ENCODE measurements at places on chromosomes 3 and 15. TPM values are rescaled to one million over a fixed set of nuclear protein-coding genes. Genes with fewer than 3 reads are reported as not detected.
A peak's percentile ranks its signal among the peaks of the same experiment; 100 is the strongest.

GRCh38 chr3:142638291-142638690, 42.1 kb downstream of the PLS1 start:
- DNase-seq = no peak
- H3K4me3 ChIP-seq = no peak overlapping the region
- H3K36me3 ChIP-seq = no peaks in the 10 kb centered on the region
- H3K27me3 ChIP-seq = no peaks in the 10 kb centered on the region
- H3K4me1 ChIP-seq = no peaks in the 10 kb centered on the region

DNA sequence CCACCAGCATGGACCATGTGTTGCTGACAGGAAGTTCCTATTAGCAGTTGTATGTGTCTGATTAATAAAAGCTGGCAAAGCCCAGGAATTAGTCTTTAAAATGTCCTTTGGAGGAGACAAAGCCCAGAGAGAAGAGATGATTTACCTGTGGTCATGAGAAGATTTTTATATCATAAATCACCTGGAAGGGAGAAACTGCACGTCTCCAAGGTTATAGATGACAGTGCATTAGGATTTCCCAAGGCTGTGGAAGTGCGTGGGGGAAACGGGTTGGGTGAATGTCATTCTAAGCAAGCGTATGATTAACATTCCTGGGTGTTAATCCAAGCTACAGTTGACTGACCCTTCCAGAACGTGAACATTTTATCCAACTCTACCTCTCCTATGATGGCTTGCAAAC, 76.6 kb downstream of the SLC6A11 start:
- H3K27ac ChIP-seq = no peak overlapping the region
- DNase-seq = no peak
- no peaks in the 10 kb centered on the region for H3K27me3 ChIP-seq
- no peaks in the 10 kb centered on the region for H3K36me3 ChIP-seq
- no peak overlapping the region for H3K4me3 ChIP-seq
- no peaks in the 10 kb centered on the region for H3K4me1 ChIP-seq

ZNF662 gene
- 1.0 TPM for polyA plus RNA-seq

DNASE1L3 gene
- 102 TPM for polyA plus RNA-seq

GRCh38 chr3:130386604-130387263, 41.3 kb downstream of the COL6A5 start:
- no peaks in the 10 kb centered on the region for H3K36me3 ChIP-seq
- H3K4me1 ChIP-seq = no peaks in the 10 kb centered on the region
- H3K27ac ChIP-seq = no peak overlapping the region
- H3K4me3 ChIP-seq = no peak overlapping the region
- DNase-seq = no peak
- no peaks in the 10 kb centered on the region for H3K27me3 ChIP-seq

DNA sequence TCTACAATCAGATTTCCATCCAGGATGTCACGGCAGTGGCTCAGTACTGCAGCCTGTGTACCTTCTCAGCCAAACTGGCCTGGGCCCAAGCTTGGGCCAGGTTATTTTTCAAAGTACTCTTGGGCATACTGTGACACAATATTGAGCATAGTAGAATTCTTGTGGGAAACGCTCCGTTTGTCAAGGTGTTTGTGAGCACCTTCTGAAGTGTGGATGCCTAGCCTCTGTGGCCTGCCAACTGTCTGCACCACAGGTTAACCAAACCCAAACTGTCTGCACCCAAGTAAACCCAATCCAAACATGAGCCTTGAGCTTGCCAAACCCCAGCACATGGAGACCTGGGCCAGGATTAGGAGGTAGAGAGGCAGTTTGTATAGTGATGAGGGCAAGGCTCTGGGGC, 25.4 kb downstream of the CTDSPL start:
- peaks cover 63% of the 10 kb centered on the region for H3K4me1 ChIP-seq
- no peak for DNase-seq

GRCh38 chr15:49045751-49046219, 461 bp downstream of the SECISBP2L start:
- H3K36me3 ChIP-seq = no peaks in the 10 kb centered on the region
- H3K27me3 ChIP-seq = no peaks in the 10 kb centered on the region
- DNase-seq = no peak
- H3K27ac ChIP-seq = peak overlapping the region; percentile 92
- peaks cover 49% of the 10 kb centered on the region for H3K4me1 ChIP-seq

MEX3B gene
- 0.99 TPM for polyA plus RNA-seq

DNA sequence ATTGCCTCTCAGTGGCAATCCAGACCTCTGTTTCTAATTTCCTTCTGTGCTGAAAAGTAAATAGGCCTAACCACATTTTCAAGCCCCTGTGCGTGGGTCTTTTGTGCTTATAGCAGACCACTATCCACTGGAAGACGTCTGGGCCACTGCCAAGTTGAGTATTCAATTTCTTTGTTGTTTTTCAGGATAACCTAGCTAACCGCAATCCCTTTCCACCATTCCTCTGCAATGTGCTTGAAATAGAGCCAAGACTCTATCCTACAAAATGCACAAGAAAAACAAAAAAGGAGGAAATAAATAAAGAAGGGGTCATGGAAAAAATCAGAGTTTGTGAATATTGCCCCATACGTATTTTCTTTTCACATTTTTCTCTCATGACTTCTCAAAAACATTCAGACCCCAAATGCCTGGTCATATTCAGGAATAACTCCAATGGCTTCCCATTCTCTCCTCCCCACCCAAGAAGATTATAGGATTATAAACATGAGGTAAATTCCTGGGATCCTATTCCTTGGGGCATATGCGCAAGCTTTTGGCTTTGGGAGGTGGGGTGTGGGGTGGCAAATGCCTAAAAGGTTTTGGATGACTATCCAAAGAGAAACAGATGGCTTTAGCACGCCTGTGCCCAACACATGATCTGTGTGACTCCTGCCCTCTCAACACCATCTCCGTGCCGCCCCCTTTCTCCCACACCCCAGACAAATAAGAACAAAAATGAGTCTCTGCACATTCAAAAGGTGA, 217.9 kb upstream of the THBS1 start:
- no peaks in the 10 kb centered on the region for H3K4me1 ChIP-seq
- H3K4me3 ChIP-seq = no peak overlapping the region
- DNase-seq = no peak
- no peaks in the 10 kb centered on the region for H3K36me3 ChIP-seq
- H3K27ac ChIP-seq = no peak overlapping the region

DNA sequence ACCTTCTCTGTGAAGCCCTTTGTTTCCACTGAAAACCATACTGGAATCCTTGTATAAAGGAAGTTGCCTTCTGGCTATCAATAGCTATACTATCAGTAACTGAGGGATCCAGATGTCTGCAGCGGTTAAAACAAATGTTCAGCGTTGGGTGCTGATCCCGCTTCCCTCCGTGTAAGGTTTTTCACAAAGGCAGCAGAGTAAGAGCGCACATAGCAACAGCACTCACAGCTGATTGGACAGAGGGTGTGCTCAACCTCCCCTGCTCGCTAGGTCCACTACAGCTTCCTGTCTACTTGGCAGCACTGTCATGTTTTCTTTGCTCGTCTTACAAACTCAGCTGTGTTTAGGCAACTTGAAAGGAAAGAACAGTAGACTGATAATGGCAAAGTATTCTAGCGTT, 27.3 kb downstream of the ATOSA start:
- H3K4me3 ChIP-seq = no peak overlapping the region
- DNase-seq = peak; percentile 78
- no peaks in the 10 kb centered on the region for H3K27me3 ChIP-seq
- peaks cover 42% of the 10 kb centered on the region for H3K4me1 ChIP-seq
- H3K27ac ChIP-seq = peak overlapping the region; percentile 58

ARHGAP31 gene
- polyA plus RNA-seq = 2.3 TPM

DUOX1 gene
- 0.19 TPM for polyA plus RNA-seq

DNA sequence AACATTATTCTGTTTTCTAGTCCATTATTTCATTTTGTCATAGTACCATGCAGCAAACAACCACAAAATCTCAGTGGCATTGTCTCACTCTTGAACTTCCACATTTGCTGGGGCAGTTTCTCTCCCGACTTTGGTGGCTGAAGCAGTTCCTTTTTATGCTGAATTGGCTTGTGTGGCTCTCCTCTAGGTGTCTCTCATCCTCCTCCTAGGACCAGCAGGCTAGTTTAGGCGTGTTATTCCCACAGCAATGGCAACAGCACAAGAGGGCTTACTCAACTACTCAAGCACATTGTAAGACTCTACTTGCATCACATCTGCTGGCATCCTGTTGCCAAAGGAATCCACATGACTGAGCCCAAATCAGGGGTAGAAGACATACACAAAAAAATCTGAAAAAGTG, 201.8 kb upstream of the KCNH8 start:
- no peaks in the 10 kb centered on the region for H3K4me1 ChIP-seq
- no peaks in the 10 kb centered on the region for H3K36me3 ChIP-seq
- H3K4me3 ChIP-seq = no peak overlapping the region

PRSS50 gene
- not detected for polyA plus RNA-seq

Data from spleen (tissue), 13 donors.